ENCODE measurements at places on chromosomes 2 and 18.

DNA sequence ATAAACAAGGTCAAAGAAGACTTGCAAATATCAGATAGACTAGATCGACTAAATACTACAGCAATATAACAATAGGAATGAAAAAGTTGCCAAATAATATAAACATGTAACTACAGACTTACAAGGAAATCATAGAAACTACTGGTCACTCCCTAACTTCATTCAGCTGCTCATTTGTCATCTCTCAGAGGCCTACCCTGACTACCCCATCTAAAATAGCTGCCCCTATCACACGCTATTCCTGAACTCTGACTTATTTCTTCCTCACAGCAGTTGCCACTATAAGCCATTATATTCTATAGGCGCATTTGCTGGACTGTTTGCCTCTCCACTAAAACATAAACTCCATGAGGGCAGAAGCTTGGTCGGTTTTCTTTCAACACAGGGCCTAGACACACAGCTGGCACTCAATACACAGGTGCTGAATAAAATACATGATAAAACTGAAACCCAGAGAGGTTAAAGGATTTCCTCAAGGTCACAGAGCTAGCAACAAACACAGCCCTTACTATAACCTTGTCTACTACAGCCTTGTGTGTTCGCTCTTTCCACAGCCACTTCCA is 1.8 kb downstream of the STRN start:
- DNase-seq = no peak

GRCh38 chr18:74126684-74127655 is 20.7 kb downstream of the FBXO15 start:
- no peak for DNase-seq

- no peak for DNase-seq
Measured at GRCh38 chr2:188518381-188518780, 226.7 kb downstream of the GULP1 start.

- DNase-seq = no peak
Measured at GRCh38 chr2:179031731-179032408, 18.1 kb downstream of the CCDC141 start.

GRCh38 chr2:107359021-107359420 is 467.7 kb upstream of the RGPD4 start:
- DNase-seq = no peak

GRCh38 chr18:72819050-72819449 is 48.7 kb downstream of the NETO1 start:
- DNase-seq = no peak

GRCh38 chr18:67951137-67951536 is 434.6 kb upstream of the DSEL start:
- no peak for DNase-seq

- no peak for DNase-seq
Measured at GRCh38 chr2:154455866-154456265, 242.6 kb upstream of the KCNJ3 start.

GRCh38 chr2:152759290-152760072 is 41.1 kb downstream of the ARL6IP6 start:
- no peak for DNase-seq

DNA sequence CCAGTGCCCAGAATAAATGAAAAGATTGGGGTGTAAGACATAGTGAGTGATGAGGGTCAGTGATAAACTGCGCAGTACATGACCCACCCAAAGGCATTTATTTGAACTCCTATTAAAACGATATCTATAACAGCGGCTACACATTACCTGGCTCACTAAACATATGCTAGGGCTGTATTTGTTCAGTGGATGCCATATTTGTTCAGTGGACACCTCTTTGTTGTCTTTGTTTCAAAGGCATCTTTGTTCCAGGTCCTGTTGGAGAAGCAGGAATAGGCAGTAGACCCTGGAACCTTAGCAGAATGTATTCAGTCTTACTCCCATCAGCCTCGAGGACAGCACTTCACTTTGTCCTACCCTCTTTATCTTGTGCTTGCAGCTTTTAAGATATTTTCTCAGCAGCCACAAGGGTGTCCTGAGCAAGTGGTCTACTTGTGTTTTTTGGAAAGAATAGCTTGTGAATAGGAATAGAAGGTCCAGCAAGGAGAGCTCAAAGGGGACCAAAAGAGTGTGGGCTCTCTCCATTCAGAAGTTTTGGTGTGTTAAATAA is 650.8 kb upstream of the FANCL start:
- no peak for DNase-seq

- no peak for DNase-seq
Measured at GRCh38 chr2:202014759-202015211, 18.9 kb upstream of the FZD7 start.

DNA sequence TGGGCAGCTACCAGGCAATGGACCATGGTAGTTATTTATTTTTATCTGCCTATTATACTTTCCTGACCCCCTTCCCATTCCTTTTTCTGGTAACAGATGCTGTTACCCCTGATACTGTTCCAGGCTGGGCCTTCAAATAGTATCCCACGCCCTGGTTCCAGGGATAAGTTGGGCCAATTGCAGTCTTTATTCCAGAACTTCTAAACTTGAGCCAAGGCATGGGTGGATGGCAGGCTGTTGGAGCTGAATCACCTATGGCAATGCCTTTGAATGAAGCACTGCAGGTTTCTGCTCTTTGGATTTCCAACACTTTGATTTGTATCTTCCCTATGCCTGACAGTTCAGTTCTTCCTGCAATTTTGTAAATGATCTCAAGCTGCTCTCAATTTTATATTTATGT is 99.2 kb upstream of the LHCGR start:
- DNase-seq = no peak

- DNase-seq = no peak
Measured at GRCh38 chr2:190599546-190600220, 49.2 kb upstream of the NAB1 start.

GRCh38 chr2:186947516-186947915 is 98.5 kb upstream of the ZSWIM2 start:
- DNase-seq = no peak

DNA sequence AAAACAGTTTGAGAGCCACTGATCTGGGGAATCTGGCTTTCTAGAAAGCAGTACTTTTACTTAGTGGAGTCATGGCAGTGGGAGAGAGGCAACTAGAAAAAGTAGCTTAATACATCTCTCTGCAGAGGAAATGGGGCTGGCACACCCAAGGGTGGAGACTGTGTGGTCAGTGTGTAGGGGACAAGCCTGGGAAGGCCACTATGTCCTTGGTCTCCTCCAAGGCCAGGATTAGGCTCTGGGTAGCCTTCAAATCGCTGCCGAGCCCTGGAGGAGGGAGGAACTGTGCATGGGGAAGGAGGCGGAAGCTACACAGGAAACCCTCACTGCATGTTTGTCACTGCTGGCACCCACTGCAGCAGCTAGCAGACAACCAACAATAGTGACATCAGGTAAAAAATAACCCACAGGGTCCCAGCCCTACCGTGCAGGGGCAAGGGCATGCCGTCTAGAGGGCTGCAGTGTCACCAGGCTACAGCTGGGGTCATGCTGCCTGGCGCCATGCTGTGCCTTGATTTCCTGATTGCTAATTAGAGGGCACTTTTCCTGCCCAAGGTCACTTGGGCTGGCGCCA is 34.8 kb downstream of the LBH start:
- DNase-seq = no peak

DNA sequence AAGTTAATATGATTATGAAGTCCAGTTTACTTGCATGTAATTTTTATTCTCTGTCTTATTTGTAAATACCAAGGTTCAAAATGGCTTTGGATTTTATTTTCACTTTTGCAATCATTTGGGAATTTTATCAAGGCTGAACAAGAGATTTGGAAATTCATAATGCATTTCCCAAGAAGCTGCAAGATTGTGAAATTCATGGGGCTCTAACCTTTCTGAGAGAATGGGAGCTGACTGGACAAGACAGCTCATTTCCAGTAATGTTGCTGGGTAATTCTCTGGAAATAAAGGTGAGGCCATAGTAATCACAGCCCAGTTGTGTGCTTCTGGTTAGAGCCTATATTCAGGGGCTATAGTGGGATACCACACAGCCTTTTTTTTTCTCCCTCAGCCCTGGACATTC is 21.5 kb upstream of the NABP1 start:
- DNase-seq = no peak

- DNase-seq = no peak
Measured at GRCh38 chr18:36127836-36128529, 1.2 kb downstream of the SLC39A6 start.

DNA sequence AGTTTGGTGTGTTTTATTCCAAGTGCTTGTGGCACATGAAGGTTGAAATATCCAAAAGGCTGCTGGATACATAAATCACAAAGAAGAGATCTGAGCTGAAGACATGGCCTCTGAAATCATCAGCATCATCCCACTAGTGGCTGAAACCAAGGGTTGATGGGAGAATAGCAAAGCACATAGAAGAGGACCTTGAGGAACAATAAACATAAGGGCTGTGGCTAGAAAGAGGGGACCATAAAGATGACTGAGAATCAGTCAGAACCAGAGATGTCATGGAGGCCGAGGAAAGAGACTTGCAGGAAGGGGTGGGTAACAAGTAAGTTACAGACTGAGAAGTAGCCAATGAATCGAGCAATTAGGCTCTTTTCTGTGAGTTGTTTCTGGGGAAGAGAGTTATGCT is 116.8 kb downstream of the CDC42EP3 start:
- DNase-seq = no peak

- DNase-seq = no peak
Measured at GRCh38 chr2:145599756-145600155, 1079.8 kb upstream of the ZEB2 start.

- DNase-seq = no peak
Measured at GRCh38 chr2:236656721-236657120, 87.1 kb downstream of the ACKR3 start.

DNA sequence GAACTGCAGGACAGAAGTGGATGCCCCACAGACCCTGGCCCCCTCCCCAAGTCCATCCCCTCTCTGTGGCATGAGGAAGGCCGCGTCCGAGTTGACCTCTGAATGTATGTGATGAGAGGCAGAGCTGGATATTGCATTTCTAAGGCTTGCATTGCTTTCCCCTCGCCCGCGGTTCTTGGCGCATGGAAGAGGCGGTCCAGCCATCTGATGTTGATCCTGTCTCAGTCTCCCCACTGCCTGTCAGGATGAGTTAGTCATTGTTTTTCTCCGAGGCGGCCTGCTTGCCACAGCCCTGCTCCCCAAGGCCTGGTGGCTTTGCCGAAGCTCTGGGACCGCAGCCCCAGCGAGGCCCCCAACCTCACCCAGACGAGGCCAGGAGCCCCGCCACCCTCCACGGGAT is 88.6 kb downstream of the SMAD7 start:
- DNase-seq = no peak

- no peak for DNase-seq
Measured at GRCh38 chr2:101817481-101817880, 120.0 kb downstream of the MAP4K4 start.

DNA sequence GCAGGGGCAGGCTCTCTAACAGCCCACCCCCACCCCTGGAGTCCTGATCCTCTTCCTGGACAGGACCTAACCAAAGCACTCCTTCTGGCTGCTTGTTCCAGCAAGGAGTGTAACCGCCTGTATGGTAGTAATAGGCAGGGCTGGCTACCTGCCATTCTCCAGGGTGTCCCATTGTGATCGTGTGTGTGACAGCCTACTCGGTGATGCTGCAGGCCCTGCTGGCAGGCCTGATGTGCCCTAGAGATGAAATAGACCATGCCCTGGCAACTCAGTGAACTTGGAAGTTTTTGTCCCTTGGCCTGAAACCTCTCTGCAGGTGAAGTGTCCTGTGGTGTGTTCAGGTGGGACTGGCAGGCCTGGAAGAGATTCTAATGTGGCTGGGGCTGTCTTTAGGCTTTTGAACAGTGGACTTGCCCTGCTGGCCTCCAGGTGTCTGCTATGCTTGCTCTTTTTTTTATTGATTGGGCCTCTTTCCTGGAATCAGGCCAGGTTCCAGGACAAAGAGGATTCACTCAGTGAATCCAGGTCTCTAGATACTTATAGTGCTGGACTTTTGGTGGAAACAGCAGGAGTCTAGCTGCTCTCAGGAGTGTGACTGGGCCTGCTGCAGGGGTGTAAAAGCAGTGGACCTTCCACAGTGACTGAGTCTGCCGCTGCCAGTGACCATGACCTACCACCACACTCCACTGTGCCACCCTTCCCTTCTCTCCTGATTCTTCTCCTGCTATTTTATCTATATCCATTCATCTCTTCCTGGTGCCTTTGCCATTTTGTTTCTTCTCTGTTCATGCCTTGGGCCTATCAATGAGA is 132.1 kb downstream of the CTIF start:
- DNase-seq = no peak

- no peak for DNase-seq
Measured at GRCh38 chr2:219076253-219076652, 15.5 kb upstream of the IHH start.

DNA sequence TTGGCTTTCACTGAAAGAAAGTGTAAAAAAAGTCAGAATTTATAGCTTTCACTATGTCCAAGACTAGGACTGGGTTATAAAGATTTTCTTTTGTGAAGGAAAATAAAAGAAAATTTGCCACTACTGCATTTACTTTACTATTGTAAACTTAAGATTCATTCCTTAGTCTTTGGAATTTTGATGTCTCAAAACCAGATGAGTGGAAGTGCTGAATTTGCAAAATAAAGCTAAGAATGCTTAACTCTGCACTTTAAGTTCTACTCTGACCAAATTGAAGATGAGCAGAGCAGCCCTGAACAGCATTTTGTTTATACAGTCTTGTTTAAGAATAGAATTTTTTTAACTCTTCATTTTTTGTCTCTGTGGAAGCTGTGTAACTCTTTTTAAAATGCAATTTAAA is 102.4 kb downstream of the ICA1L start:
- DNase-seq = no peak

DNA sequence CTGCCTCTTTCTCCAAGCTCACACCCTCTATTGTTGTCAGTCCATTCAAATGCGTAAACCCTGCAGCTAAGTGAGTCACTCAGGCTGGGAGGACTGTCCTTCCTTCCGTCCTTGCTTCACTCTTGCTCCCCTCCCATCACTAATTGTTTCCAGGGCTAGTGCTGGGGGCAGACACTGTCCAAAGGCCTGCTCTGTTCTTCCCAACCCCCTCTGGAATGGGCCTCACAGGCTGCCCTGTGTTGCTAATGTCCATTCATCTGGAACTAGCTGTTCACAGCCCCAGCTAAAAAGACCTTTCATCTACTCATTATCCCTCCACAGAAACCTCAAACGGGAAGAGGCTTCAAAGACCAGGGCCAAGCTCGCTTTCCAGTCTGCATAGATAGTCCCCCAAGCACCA is 31.9 kb upstream of the NRP2 start:
- no peak for DNase-seq

Data from NCI-H524 (cell line).